Panc1 (cell line): ENCODE measurements at places on chromosomes 3 and 15.
A peak's percentile ranks its signal among the peaks of the same experiment; 100 is the strongest.

DNA sequence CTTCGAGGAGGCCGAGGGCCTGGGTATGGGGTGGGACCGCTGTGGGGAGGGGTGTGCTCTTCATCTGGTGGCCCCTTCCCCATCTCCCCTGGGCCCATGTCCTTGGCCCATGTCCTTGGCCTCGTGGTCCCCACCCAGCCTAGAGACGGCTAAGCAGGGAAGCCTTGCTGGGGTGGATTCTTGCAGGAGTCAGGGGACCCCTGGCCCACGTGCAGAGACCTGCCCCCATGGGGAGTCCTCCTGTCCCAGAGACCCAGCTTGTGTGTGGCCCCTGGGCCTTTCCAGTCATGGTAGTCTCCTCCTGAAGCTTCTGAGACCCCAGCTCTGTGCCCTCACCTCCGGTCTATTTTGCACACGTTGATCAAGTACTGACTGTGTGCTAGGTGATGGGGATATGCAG lies 97.4 kb downstream of the TBC1D2B start:
- no peak for DNase-seq

DNA sequence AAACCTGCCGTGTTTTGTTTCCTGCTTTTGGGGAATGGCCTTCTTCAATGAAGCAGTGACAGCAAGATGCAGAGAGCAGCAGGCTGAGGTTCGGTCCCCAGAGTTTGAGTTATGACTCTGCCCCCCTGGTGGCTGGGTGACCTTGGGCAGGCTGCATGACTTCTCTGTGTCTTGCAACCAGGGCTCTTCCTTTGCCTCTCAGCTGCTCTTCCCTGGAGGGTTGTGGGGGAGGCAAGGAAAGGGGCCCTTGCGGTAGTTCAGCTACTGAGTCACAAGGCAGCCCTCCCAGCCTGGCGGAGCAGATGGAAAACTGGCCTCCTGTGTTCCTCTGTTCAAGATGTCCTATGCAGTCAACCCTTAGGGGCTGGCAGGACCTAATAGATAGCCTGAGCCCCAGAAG lies 17.1 kb downstream of the CTXND1 start:
- DNase-seq, result no peak

DNA sequence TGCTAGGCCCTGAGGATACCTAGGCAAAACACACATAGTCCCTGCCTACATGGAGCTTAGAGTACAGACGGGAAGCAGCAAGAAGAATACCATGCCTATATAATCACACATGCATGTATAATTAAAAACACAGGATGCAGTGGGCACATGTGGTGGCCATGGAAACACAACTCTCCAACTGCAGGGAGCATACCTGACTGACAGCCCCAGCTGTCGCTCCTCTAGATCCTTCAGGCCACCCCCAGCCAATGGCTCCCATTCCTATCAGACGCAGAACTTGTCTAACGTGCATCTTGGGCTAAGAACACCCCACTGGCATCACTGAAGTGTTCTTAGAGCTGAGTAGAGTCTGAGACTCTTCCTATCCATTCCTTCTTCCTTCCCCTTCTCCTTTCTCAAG lies 125.5 kb upstream of the FRMD4B start:
- DNase-seq, result no peak

GRCh38 chr3:24936574-24936973 lies 441.9 kb upstream of the THRB start:
- DNase-seq, result no peak

GRCh38 chr3:133943639-133944141 lies 48.0 kb upstream of the RAB6B start:
- DNase-seq, result peak; percentile 54

DNA sequence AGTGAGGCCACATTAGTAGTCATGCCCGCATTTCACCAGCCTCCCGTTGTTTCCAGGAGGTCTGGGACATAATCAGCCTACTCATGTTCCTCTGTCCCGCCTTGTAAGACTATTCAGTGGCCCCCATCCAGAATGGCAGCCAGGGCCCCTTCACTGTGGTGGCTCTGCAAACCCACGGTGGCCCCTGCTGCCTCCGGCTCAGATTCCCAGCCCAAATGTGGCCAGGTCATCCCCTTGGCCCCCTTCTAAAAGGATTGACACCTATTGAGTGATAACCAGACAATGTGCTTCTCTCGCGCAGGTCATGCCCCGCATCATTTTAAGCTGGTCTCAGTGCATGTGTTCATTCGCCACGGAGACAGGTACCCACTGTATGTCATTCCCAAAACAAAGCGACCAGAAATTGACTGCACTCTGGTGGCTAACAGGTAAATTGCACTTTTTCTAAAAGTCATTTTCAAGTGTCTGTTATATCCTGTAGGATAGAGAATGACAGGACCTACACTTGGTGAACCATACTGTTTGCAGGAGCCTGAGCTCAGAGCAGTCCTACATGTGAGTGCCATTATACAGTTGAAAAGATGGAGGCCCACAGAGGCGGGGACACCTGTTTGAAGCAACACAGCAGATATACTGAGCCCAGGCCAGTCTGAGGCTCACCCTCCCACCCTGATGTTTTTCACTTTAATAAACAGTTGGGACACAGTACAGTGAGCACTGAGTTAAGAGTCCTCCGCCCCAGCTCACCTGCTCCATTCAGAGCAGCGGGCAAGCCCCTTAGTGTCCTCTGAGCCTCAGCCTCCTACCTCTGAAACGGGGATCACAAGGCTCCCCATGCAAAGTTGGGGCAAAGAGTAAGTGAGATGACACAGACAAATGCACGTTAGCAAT lies 47.7 kb downstream of the PXYLP1 start:
- DNase-seq, result no peak

DNA sequence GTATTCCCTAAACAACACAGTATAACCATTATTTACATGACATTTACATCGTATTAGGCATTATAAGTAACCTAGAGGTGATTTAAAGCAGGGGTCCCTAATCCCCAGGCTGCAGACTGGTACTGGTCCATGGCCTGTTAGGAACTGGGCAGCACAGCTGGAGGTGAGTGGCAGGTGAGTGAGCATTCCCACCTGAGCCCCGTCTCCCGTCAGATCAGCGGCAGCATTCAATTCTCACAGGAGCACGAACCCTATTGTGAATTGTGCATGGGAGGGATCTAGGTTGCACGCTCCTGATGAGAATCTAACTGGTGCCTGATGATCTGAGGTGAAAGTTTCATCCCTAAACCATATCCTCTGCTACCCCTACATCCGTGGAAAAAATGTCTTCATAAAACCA lies 138.2 kb downstream of the ATP10A start:
- no peak for DNase-seq

DNA sequence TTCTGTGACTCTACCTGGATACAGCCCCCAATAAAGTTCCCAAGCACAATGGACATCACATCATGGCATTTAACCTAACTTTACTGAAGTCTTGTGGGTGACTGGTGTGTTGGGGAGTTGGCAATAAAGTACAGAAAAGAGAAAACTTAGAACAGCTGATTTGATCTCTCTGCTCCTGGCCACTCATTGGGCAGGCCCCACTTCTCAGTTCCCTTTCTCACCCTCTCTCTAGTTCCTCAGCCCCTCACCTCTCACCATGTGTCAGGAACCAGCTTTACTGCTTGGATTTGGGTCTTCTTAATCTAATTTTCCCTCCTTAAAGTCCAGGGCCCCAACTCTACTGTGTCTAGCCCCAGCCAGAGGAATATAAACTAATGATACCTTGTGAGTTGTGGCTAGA lies 713 bp upstream of the MUC13 start:
- DNase-seq, result no peak

- DNase-seq, result no peak
Observed at GRCh38 chr15:40595219-40595618, 1.2 kb downstream of the KNL1 start.

GRCh38 chr3:70028361-70028760 lies 28.8 kb downstream of the SAMMSON start:
- DNase-seq, result no peak

DNA sequence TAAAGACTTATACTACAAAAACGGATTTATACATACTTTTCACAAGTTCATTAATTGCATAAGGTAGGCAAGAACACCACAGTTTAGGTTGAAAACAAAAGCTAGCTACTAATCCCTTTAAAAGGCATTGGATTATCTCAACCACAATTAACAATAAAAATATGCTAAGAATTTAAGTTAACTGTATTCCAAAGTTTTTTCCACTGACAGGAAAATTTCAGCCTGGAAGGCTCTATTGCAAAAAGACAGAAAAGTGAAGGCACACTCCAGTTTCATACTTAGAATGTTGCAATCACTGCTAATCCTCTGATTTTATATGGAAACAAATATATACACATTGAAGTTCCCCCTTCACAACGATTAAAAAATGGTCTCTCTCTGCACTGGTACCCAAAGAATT lies 71.5 kb downstream of the TJP1 start:
- no peak for DNase-seq
